ENCODE measurements at places on chromosomes 5 and 9.

DNA sequence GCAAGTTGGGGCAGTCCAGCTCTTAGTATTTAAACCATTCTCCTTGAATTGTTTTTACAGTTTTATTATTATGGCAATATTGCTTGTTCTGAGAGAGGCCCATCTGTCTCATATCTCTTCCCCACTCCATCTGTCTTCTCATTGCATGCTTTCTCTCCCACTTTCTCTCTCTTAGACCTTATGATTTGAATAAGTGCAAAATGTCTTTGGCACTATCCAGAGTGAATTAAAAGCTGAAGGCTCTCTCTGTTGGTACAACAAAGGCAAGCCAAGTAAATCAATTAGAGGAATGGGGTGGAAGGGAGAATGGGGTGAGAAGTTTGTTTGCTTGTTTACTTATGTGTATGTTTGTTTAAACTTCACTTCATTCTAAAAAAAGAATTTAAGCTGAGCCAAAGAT is 195.3 kb upstream of the RFX3 start:
- no peak for DNase-seq

- no peak for DNase-seq
These were observed 31.5 kb downstream of the MED27 start for GRCh38 chr9:132048201-132048600.

- no peak for DNase-seq
These were observed 1.6 kb downstream of the CRAT start for GRCh38 chr9:129108805-129109536.

DNA sequence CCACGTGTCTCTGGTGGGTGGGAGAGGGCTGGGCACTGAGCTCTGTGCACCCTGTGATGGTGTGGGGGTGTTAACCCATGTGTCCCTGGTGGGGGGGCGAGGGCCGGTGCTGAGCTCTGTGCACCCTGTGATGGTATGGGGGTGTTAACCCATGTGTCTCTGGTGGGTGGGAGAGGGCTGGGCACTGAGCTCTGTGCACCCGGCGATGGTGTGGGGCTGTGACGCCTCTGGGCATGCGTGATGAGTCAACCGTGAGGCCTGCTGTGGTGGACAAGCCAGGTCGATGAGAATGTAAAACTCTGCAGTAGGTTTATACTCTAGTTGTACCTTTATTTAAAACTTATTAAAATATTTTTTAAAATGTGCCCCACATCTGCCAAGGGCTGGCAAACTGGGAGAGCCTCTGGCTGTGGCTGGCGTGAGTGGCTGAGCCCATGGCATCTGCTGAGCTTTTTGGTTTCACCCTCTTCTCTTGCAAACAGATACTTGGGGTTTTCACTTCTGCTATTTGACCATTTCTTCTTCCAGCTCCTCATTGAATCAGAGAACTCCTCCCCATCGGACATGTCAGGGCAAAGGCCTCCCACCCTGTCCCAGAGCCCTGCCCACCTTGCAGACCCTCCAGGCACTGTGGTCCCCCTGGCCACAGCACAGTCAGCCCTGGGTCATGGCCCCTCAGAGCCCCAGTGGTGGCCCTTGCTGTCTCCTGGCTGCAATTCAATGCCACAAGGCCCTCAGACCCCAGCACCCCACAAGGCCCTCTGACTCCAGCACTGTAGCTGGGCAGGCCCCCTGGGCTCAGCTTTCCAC is 18.5 kb upstream of the EXOC3 start:
- DNase-seq = no peak

GRCh38 chr9:111648066-111648465 is 13.3 kb upstream of the GNG10 start:
- no peak for DNase-seq

GRCh38 chr9:21696411-21696871 is 106.0 kb upstream of the MTAP start:
- DNase-seq = no peak

DNA sequence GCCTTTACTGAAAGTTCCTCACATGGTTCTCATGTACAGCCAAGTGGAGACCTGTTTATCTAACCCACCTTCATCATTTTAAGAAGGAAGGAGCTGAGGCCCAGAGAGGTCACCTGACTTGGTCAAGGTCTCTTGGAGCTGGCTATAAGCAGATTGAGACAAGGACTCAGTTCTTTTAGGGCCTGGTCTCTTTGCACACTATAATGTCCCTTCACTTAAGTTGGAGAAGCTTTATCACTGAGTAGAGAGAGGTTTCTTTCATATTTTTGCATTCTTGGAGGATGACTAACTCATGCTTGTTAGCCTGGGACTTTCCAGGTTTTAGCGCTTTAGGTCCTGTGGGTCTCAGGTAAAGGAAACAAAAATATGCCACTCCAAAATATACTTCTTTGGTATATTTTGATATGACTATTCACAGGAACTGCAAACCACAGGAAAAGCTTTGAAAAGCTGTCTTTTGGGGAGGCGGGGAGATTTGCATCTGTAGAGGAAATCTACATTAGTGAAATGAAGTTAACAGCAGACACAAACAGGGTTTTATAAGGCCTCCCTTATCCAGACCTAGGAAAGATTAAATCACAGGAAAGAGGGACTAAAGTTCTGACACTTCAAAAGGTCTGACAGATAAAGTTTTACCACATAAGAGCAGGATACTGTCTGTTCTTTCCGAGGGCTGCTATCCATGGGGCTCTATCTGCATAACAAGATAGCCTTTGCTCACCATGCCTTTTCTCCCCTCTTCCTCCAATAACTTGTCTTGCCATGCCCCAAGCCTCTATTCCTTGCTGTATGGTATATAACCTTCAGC is 95.8 kb upstream of the ANKRD55 start:
- DNase-seq = no peak

GRCh38 chr9:93268551-93269314 is 84.8 kb downstream of the WNK2 start:
- DNase-seq = no peak

GRCh38 chr9:133913571-133914369 is 78.4 kb downstream of the VAV2 start:
- no peak for DNase-seq

- DNase-seq = no peak
These were observed 52.9 kb downstream of the RASGEF1C start for GRCh38 chr5:180156141-180156540.

DNA sequence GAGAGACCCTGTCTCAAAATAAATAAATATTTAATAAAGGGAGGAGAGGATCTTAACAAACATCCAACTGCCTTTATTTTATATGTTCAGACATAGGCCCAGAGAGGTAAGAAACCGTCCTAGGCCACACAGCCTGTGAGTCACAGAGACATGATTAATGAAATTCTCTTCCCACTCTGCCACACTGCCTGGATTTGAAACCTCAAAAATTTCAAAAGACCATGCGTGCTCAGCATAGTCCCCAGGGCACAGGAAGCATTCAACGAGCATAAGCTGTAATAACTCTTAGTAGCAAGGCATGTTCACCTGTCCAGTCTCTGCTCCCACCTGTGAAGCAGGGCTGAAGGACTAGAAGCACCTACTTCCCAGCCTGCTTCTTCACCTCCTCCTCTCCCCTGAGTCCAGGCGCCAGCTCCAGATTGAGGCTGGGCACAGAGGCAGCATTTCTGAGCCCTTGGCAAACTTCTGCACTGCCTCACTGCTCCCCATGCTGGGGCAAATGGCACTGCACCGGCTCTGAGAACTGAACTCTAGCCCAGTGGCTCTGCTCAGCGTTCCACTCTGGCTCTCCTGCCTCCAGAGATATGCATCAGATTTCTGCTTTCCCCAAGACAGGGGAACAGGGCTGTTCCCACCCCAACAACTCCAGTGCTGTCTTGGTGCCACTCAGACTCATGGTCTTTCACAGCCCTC is 1.1 kb downstream of the FAT2 start:
- no peak for DNase-seq

DNA sequence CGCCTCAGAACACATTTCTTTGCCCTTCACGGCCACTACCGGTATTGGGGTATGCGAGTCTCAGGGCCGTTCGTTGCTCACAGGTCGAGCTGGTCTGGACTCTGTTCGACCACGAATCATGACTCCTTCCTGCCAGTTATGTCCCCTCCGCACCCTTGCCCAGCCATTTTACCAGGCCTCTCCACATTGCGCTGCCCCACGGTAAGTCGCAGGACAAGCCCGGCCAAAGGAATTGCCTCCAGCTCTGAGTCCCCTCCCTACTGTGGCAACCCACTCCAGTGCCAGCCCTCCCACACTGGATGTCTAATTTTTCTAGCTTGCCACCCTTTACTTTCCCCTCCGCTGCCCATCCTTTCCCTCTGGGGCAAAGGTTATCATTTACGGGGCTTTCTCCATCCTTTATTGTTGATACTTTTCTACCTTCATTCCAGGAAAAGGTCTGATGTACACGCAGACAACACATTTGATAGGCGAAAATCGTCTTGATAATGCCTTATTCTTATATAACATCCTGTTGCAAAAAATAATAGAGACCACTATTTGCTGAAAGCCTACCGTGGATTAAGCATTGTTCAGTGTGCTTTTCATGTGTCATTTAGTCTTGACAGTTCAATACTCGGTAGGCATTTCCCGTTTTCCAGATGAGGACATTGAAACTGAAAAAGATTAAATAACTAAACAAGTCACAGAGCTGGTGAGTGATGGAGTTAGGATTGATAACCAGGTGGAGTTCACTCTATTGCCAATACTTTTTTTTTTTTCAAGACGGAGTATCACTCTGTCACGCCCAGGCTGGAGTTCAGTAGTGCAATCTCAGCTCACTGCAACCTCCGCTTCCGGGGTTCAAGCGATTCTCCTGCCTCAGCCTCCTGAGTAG is 958 bp upstream of the HSPA5 start:
- DNase-seq = peak; percentile 22

GRCh38 chr5:11733185-11733839 is 170.9 kb downstream of the CTNND2 start:
- DNase-seq = no peak

- DNase-seq = no peak
These were observed 9.7 kb upstream of the OBP2A start for GRCh38 chr9:135536216-135536615.

DNA sequence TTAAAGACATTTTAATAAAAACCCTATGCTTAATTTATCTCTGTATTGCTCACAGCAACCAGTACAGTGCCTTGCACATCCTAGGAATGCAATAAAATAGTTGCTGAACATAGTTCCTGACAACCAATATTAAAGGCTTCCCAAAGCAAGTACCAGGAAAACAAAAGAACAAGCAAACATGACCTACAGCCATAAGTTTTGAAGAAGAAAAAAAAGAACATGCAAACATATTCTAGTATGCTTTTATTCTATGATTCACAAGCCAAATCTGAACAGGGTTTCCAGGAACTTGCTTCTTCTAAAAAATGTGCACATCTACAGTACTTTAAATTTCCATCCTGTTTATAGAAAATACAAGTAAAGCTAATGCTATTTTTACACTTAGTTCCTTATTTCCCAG is 4.5 kb downstream of the CEMIP2 start:
- no peak for DNase-seq

Data from stimulated activated CD8-positive, alpha-beta memory T cell treated with anti-CD3 and anti-CD28 coated beads, Interleukin-15, amount 100 ng/mL, for 24 hours (primary cell).